Left cardiac atrium (tissue), 4 donors: ENCODE measurements at places on chromosomes 3 and 15.

DNA sequence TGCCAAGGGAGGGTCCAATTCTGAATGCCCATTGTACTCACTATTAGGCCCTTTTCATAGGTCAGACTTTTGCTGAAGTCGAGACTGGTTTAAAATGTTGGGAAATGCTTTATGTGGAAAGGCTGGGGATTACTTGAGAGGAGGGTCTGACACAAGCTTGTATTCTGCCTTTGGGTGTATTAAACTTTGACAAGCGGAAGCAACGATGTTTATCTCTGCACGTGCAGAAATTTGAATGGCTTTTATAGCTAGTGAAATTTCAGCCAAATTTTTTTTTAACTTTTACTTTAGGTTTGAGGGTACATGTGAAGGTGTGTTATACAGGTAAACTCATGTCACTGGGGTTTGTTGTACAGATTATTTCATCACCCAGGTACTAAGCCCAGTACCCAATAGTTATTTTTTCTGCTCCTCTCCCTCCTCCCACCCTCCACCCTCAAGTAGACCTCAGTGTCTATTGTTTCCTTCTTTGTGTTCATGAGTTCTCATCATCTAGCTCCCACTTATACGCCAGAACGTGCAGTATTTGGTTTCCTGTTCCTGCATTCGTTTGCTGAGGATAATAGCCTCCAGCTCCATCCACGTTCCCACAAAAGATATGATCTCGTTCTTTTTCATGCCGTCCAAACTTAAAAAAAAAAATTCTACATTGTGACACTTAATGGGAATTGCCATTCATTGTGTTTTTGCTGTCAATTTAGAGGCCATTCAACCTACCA, 223.0 kb upstream of the BHLHE40 start:
- no peak for DNase-seq

DNA sequence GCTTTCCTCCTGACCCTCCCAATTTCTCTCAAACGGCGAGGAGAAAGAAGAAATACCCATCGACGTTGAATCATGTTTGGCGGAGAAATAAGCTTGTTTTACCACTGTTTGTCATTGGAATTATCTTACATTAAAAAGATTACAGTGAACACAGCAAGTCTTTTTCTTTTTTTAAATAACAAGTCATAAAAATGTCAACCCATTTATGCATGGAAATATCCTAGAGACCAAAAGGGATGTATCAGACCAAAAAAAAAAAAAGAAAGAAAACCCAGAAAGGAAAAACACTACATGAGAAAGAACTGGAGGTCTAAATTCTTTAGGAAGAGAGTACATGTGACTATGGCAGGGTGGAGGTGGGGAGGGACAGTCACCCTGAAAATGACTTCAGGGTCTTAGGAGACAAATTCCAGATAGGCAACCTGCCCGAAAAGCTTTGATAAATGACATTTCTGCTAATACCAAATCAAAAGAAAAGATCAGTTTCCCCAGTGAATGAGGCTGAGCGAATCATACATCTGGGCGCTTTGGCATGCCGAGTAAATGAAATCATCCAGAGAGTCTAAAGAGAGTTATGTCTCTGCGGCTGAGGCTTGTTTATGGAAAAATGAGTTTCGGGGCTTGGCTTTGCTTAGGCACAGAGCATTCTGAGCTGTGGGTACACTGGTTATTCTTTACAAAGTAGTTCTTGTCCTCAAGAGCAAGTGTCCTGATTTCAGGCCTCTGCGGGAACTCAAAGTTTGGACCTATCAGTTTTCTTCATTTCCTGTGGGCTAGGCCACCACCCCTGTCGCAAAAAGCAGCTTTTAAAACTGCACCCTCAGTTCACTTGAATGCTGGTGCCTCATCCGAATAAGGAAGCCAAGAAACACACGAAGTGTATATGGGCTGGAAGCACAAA, 110.1 kb upstream of the TGFBR2 start:
- DNase-seq, result peak; percentile 42

- DNase-seq, result no peak
These were observed 138.0 kb downstream of the OPA1 start for GRCh38 chr3:193730976-193731375.

DNA sequence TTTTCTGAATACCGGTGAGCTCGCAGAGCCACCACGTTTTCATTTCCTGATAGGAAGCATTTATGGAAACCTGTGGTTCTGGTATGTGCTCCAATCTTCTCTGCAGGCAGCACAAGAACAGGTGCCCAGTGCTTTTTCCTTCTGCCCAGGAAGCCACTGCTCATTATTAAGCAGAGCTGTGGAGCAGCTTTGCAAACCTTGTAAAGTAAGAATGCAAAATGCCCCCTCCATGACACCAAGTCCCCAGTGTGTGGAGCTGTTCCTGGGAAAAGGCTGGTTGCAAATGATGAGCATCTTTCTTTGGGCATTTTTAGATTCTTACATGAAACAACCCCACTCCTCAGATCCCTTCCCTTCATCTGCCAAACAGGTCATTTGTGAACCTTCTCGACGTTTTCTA, 65.7 kb upstream of the MRPL3 start:
- DNase-seq, result no peak

DNA sequence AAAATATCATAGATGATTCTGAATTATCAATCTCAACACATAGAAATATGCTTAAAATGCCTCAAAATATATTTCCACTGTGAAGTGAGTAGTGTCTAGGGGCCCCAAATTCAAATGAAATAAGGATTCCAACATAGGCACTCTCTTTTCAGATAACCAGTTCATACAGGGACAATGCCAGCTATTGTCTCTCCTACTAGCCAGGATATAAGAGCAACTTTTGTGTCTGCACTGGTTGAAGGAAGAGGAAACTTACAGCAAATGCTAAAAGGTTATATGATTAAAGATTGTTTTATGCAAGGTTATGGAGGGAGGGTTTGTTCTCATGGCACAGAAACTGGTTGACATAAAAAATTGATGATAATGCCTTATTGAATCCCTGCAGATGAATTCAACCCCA, 579.4 kb upstream of the ALCAM start:
- no peak for DNase-seq

DNA sequence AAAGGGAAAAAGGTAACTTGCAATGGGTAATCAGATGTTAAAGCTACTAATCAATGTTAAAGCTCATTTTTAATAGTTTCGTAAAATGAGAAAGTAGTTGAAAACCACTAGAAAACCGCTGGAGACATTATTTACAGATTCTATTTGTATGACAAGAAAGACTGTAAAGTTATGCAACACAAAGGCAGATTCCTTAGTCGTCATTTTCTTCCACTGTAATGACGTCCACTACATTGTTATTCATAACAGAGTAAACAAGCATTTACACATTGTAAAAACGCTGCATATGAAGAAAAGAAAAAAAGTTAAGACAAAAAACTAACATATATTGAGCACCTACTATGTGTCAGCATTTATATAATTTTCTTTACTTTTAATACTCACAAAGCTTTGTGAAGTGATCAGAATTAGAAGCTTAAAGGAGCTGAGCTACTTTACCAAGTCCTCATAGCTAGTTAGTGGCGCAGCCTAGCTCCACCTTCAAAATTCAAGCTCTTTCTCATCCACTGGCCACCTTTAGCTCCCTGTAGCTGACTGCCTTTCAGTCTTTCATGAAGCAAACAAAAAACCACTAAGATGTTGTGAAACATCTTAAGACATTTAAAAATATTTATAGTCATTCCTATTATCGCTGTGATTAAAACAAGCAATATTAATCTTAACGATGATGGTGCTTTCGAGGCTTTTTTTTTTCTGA, 100.1 kb upstream of the CDIN1 start:
- no peak for DNase-seq

DNA sequence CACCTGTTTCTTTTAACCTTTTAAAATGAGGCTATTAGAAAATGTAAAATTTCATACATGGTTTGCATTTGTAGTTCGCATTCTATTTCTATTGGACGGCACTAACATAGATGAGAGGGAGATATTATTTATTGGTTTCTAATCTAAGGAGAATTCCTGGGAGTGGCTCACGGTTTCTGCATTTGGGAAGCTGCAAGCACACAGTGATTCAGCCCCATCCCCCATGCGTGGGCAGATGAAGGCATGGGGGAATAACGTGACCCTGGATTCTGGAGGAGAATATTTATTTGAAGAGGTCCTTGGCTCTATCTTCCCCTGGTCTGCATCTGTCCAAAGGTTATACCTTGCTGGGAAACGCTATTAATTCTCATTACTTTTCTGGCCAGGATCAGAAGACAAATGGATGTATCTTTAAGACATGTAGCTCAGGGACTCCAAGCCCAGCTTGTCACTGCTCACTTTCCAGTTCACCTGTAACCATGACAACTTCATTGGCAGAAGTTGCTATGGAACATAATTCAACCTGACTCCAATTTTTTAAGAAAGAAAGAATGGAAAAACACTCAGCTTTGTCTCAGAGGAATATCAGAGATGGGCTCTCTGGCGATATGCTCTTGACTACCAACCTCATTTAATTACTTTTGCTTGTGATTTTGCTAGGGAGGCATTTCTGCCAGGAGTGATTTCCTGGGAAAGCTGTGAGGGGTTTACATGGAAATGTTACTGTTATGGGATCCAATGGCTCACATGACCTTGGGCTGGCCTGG, 27.2 kb upstream of the POMGNT2 start:
- DNase-seq, result no peak

GRCh38 chr15:70125605-70126004, 27.9 kb upstream of the TLE3 start:
- no peak for DNase-seq

DNA sequence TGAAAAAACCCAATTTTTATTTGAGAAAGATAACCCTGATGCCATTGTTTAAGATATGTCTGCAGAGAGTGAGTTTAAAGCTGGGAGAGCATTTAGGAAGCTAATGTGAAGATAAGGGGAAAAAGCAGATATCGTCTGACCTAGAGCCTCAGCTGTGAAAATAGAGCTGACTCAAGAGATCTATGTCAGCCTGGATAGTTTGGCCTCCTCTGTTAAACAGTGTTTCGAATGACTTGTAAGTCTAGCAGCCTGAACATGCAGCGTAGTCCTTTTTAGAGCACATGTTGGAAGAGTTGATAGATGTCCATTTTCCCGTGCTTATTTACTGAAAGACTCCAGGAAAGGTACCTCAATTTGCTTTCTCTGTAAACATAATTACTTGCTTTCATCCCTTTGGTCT, 48.1 kb downstream of the ALCAM start:
- DNase-seq, result no peak

- no peak for DNase-seq
These were observed 59.2 kb upstream of the ARHGEF3 start for GRCh38 chr3:56860939-56861338.

DNA sequence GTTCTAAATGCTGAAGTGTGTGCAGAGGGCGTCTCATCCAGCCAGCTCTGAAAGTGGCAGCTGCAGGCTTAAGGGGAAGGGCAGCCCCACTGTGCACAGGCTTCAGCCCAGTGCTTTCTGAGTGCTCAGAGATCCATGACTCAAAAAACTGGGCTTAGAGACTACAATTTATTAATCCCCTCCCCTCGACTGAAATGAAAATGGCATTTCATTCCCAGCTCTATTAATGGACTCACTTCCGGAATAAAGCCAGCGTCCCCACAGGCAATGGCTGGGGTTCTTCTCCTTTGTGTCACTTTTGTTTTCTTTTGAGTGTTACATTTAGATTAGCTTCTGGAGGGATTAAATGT, 55.5 kb upstream of the PLXNA1 start:
- DNase-seq, result no peak

- no peak for DNase-seq
These were observed 52.2 kb downstream of the AQP9 start for GRCh38 chr15:58190419-58190818.

- no peak for DNase-seq
These were observed 116.0 kb upstream of the PRICKLE2 start for GRCh38 chr3:64341296-64341695.

- DNase-seq, result no peak
These were observed 474.0 kb downstream of the EPHB1 start for GRCh38 chr3:135268941-135269532.

GRCh38 chr3:148861277-148861869, 3.7 kb upstream of the CPA3 start:
- no peak for DNase-seq

GRCh38 chr3:97822359-97822775, 556 bp downstream of the CRYBG3 start:
- peak; percentile 67 for DNase-seq
